Fibroblast of skin of right quadriceps (primary cell): ENCODE measurements at places on chromosomes 3 and 15.

DNA sequence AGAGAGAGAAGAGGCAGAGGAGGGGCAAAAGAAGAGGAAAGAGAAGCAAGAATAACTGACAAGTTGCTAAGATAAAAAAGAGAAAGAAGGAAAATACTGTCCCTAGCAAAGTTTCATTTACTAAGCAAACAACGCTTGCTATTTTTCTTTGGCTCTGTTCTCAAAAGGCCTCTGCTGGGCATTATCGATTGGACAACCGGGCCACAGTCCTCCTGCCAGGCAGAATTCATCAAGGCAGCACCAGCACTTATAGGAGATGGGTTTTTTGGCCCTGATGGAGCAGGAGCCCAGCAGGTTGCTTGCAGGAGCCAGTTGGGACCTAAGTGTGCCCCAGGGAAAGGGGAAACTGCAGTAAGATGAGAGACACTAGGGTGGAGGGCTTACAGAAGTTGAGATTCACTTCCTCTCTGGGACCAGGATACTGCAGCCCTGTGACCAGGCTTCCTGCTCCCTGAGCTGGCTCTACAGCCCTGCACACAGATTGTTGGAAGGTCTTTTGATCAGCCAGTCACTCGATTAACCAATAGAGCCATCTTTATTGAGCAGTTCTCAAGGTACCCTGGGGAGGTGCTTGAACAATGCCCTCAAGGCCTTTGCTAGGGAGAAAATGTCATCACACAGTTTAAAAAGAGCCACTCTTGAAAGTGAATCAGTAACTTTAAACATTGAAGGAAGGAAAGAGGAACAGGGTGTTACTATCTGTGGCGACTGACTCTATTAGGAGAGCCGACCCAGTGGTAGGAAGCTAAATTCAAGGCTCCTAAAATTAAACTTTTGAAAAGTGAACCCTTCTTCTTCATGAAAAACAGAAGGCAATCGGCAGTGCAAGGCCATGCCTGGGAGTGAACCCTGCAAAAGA, 28.8 kb upstream of the GLCE start:
- no peak for DNase-seq

GRCh38 chr3:111210003-111210711, 138.5 kb downstream of the NECTIN3 start:
- peak; percentile 87 for DNase-seq

GRCh38 chr15:37076543-37076942, 23.8 kb downstream of the MEIS2 start:
- peak; percentile 39 for DNase-seq

DNA sequence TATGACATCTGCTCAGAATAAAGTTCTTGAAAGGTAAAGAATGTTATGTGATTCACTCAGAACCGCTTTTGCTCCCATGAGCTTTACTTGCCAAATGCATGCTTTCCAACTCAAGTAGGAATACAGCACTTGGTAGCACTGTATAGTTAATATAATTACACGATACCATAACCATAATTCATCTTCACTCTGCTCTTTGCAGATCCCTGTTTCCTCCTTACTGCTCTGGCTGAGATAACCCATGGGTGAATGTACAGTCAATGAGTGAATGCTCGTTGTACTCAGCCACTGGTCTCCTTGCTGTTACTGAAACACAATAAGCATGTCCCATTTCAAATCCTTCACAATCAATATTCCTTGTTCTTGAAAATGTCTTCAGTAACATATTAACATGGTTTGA, 550.0 kb downstream of the FGF12 start:
- no peak for DNase-seq

DNA sequence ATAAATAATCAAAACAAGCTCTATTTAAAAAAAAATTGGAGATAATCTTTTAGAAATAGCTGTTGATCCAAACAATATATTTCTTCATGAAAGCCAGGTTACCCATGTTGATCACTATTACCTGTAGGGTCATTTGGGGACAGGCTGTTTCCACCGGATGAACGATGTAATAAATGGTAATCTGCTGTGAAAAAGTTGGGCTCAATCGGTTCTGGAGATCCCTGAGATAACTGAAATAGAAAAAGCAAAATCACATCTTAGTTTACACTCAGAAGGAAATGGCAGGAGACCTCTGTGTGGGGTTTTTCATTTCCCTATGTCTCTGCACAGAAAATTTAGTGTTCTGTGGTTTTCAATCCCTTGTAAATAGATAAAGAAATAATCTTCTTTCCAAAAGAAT, 249.5 kb downstream of the NEK10 start:
- no peak for DNase-seq

- peak; percentile 99 for DNase-seq
Observed at GRCh38 chr15:94026458-94027304, 204.7 kb upstream of the MCTP2 start.

GRCh38 chr3:68751888-68752287, 180.5 kb downstream of the TAFA4 start:
- no peak for DNase-seq

DNA sequence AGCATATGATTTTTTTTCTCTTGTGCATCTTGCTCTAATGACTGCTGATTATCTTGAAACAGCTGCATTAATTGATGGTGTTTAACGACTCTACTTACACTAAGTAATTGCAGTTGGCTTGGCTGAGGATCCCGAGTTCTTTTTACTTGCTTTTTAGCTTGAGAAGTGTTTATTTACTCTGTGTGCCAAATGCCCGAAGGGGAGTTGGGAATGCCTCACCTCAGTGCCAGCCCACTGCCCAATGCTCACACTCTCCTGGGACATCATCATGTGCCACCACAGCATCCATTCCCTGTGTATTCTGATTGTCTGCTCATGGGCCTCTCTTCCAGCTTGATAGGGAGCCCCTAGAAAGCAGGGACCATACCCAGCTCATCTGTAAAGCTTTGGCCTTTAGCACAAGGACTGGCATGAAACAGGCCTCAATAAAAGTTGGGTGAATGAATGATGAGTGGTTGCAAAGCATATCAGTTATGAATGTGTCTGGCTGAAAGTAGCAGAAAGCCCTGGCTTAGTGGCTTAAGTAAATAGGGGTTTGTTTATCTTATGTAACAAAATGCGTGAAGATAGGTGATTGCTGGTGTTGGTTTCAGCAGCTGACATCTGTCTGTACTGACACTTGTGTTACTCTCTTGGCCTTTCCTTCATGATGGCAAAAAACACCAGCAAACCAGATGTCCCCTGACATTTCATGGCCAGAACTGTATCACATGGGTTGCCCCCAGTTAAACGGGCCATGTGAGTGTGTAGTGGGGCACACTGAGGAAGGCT, 8.1 kb downstream of the PXYLP1 start:
- no peak for DNase-seq

GRCh38 chr15:58274885-58275284, 136.7 kb downstream of the AQP9 start:
- DNase-seq: no peak

- DNase-seq: no peak
Observed at GRCh38 chr3:15755181-15755580, 42.6 kb downstream of the ANKRD28 start.

DNA sequence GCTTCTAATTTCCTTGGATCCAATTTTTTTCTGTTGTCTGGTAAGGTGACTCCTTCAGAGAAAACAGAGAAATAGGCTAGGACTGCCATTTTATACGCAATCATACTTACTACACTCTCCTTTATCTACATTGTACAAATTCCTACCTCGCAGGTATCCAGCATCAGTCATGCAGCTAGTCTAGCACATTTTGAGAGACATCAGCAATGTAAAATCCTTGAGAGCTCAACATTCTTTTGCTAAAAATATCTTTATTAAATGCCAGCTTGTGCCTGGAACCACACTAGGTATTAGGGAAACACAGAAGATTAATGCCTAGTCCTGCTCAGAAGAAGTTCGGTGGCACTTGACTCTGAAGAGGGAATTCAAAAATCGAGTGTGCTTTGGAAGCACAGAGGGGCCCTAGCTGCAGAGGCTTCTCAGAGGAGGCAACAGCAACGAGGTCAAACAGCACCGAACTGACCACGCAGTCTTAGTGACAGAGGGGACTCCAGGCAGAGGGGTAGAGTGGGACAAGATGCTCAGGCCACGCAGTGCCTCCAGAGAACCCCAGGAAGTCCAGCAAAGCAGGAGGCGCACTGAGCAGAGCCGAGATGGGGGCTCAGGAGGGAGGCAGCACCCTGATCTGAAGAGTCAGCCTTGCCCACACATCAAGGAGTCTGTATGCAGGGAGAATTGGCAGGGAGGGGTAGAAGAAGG, 3.5 kb downstream of the FAM174B start:
- no peak for DNase-seq

GRCh38 chr15:35928847-35929246, 382.9 kb upstream of the DPH6 start:
- no peak for DNase-seq

- DNase-seq: no peak
Observed at GRCh38 chr3:127428344-127428997, 140.6 kb upstream of the PRR20G start.

DNA sequence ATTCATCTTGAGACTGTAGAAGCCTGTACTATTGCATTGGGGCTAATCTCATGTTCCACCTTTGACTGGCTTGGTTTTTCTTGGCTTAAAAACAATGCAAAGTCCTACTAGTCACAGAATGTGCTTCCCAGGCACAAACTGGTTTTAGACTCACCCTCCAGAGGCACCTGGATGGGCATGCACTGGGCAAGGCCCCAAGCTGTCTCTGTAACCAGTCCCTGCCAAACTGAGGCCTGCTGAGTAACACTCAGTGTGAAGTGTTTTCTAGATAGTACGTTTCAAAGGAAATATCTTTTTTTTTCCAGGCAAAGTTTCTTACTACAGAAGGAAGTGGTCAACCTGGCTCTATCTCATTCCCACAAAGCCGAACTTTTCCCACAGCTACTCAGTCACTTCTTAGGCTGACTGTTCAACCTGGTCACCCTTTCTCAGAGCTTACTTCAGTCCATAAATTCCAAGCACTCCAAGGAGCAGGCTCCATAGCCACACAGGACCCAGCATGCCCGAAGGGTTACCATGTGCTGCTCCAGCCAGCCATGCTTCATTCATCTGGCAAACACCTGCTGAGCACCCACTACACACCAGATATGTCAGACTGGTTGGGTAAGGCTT, 57.4 kb downstream of the NPTN start:
- DNase-seq: no peak

DNA sequence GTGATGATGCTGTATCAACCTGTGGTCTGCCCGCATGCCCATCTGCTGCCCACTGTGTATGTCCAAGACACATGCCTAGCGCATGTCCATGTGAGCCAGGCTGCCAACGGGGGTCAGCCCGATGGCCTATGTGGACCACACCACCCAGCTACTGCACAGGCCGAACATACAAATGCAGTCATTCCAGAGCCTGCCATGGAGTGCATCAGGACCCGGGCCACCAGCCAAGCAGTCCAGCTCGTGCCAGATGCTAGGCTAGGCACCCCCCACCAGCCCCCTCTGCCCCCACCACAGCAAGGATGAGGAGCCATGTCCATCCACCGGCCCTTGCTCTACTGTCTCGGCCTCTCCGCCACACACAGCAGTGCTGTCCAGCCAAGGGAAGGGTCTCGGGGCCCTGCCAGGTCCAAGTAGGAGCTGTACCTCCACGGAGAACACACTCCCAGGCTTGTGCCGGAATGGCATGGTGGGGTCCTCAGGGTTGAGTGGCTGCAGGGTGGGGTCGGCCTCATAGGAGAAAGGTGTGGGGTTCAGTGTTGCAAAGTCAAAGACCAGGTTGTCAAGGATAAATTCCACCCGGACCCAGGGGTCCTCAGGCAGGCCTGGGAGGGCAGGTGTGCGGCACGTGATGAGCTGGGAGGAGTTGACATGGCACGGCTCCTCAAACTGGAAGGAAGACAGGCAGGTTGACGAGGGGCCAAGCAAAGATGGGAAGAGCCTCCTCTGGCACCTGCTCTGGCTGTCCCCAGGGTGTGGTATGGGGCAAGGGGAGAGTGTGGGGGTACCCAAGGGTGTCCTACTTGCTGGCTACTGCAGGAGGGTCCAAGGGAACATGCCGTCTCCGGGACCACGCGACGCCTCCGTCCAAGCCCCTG, 15.3 kb downstream of the PLXNB1 start:
- DNase-seq: no peak

- DNase-seq: no peak
Observed at GRCh38 chr3:79835701-79836100, 67.9 kb upstream of the ROBO1 start.

- no peak for DNase-seq
Observed at GRCh38 chr3:189911001-189911400, 209.7 kb downstream of the P3H2 start.

GRCh38 chr3:151962352-151962751, 88.9 kb downstream of the SUCNR1 start:
- peak; percentile 57 for DNase-seq

- DNase-seq: peak; percentile 2
Observed at GRCh38 chr15:71997691-71998090, 120.3 kb downstream of the MYO9A start.

DNA sequence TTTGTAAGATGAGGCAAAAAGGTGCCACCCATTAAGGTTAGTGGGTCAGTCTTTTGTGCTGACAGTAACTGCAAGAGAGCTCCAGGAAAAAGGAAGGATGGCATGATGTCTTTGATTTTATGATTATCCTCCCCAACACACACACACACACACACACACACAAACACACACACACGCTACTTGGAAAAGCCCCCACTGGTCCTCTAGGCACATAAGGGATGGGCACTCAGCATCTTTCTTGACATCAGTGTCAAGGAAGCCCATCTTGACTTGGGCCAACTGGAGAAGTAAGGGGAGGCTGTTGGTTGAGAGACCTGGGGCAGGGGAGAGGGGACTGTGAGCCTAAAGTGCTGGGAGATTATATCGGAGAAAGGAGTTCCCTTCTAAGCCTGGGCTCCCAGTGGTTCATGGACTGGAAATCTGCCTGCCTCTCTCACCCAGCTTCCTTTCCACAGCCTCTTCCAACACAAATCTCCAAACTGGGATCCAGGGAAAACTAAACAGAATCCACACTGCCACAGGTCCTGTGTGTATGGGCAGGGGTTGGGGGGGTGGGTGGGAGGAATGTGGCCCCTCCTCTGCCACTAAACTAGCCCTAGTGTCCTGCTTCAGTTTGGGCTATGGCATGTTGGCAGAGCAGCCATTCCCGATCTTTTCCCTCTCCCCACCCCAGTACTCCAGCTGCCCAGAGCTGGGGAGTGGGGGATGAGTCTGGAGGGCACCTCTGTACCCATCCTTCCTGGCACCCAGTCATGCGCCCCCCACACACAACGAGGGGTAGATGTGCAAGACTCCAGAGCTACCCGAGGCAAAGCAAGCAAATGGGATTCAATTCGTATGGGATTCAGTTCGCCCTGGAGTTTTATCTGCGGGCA, 1.6 kb downstream of the AMOTL2 start:
- no peak for DNase-seq

- no peak for DNase-seq
Observed at GRCh38 chr3:195007766-195008165, 263.2 kb downstream of the XXYLT1 start.

DNA sequence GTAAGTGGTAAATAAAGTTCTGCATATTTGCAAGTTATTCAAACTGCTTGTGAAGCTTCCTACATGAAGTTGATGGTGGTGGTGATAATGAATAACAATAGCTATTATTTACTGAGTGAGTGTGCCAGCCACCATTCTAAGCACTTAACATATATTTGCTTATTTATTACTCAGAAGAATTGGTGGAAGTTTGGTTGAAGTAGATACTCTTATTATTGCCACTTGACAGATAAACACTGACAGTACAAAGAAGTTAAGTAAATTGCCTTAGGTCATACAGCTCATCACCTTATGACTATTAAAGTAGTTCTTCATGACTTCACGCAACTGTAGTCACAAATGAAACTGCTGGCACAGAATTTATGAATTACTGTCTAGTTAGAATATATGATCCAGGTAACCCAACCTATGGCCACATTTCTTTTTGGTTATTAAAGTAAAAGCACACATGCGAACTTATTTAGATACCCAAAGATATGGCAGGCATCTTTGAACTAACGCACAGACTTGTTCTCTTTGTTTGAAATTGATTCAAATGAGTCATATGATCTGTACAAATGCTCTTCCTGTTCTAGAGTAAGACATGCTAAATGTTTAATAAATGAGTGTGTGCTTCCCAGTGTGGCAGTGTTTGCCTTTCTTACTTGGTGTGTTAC, 99.8 kb upstream of the NR2F2 start:
- DNase-seq: peak; percentile 22
